ENCODE measurements at places on chromosomes 16 and 17.

DNA sequence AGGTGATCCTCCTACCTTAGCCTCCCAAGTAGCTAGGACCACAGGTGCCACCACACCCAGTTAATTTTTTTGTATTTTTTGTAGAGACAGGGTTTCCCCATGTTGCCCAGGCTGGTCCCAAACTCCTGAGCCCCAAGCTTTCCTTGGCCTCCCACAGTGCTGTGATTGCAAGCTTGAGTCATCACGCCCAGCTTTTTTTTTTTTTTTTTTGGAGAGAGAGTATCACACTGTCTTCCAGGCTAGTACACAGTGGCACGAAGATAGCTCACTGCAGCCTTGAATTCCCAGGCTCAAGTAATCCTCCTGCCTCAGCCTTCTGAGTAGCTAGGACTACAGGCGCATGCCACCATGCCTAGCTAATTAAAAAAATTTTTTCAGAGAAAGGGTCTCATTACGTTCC is 27.2 kb downstream of the HEATR9 start:
- no peak for DNase-seq

GRCh38 chr16:31507617-31507928 is 618 bp downstream of the RUSF1 start:
- DNase-seq, result no peak

DNA sequence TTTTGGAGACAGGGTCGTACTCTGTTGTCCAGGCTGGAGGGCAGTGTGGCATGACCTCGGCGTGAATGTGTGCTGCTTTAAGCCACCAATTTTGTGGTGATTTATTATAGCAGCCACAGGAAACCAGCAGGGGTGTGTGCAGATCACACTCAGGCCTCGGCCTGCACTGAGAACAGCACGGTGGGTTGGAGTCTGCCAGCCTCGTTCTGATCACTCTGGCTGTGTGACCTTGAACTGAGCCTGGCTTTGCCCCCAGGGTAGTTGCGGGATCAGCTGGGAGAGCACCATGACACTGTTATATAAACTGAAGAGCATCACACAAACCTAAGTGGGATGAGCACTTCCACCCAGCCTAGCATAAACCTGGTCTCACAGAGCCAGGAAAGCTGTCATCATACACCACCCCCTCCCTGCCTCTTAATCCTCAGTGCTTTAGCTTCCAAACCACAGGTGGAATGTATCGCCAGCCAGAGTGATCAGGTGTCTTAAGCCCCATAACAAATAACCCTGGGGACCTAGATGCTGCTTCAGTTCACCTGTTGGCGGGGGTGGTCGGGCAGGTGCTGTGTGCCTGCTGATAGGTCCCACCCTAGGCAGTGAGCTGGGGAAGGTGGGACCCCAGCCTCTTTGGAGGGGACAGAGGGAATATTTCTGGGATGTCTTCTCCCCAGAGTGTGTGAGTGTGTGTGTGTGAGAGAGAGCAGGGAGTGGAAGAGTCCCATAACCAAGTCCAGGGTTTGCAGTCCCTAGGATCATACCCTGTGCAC is 28.6 kb upstream of the NDRG4 start:
- no peak for DNase-seq

- no peak for DNase-seq
Observed at GRCh38 chr17:81948635-81949378, 1.8 kb upstream of the MYADML2 start.

GRCh38 chr17:12592941-12593340 is 72.7 kb upstream of the MYOCD start:
- no peak for DNase-seq

GRCh38 chr17:4945176-4945943 is 3.0 kb downstream of the PFN1 start:
- no peak for DNase-seq

DNA sequence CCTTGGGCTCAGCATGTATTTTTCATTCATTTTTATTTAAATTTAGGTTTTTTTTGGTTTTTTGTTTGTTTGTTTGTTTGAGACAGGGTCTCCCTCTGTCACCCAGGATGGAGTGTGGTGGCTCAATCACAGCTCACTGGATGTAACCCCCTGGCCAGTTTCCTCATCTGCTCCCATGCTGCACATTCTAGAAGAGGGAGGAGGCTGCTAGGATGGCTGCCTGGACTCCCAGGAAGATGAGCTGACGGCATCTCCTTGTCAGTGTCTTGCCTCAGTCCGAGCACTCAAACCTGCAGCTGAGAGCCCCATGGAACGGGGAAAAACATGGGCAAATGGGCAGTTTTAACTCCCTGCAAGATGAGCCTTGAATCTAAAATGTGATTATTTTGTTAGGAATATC is 7.5 kb downstream of the MEAK7 start:
- no peak for DNase-seq

- no peak for DNase-seq
Observed at GRCh38 chr17:17079336-17079735, 37.1 kb downstream of the MPRIP start.

DNA sequence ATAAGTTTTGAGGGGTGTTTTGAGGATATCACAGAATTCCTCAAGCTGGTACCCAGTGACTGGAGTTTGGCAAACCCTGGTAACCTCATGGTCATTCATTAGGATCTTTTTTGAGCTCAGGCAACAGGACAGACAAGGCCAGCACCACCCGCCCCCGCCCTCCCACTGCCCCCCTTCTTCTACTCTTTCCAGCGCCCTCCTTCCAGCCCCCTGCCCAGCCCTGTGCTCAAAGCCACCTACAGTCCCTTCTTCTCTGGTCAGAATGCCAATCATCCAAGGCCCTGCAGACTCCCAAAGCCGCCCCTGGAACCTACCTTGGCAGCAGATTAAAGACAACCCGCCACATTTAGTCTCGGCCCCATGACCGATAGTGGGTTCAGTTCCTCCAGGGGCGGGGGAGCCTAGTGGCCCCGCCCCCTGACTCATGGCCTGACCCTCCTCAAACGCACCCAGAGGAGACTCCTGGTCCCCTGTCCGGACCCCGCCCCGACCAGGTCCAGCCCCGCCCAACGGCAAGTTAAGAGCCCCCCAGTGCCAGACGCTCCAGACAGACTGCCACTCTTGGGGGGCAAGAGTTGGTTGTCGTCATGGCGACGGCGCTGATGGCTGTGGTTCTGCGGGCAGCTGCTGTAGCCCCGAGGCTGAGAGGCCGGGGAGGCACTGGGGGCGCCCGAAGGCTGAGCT is at the start of gene NAGS:
TSS of gene NAGS (plus strand) at position 546 of the 684 bp plus-strand sequence. CDS start at position 588, 42 bp downstream.
- DNase-seq, result no peak

DNA sequence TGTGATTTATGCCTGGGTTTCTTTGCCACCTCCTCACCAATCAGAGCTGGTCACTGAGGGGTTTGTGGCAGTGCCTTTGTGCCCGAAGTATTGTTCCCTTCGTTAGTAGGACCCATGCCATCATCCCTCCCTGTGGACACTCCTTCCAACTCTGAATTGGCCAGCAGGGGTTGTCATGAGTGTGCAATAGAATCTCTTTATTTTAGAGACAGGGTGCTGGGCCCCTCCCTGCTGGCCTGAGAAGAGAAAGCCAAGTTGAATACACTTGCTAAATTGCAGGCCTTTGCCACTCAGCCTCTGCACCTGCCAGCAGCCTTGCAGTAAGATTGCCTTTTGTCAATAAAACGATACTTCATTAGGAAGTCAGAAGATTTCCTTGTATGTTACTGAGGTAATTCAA is 40.7 kb upstream of the SLC12A3 start:
- DNase-seq, result no peak

DNA sequence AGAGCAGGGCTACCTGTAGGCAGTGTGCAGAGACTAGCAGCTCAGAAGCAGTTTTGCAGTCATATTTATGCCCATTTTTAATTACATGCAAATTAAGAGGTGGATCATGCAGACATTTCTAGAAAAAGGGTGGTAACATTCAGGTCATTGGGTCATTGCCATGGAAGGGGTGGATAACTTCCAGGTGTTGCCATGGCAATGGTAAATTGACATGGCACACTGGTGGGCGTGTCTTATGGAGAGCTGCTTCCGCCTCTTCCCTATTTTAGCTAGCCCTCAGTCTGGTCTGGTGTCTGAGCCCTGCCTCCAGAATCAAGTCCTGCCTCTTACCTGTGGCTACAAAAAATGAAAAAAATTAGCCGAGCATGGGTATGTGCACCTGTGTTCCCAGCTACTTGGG is 2.8 kb upstream of the DNAI2 start:
- no peak for DNase-seq
